ENCODE measurements at places on chromosomes 3 and 15. TPM values are rescaled to one million over a fixed set of nuclear protein-coding genes. Genes with fewer than 3 reads are reported as not detected.

TRPM1 gene
- under 0.01 TPM for total RNA-seq

C3orf33 gene
- total RNA-seq = 7.8 TPM

TIGIT gene
- total RNA-seq = under 0.01 TPM

SAMD7 gene
- total RNA-seq = not detected

PLA2G4D gene
- not detected for total RNA-seq

CCDC54 gene
- total RNA-seq = not detected

INKA1 gene
- 11.0 TPM for total RNA-seq

RAB27A gene
- total RNA-seq = 7.8 TPM

BFSP2 gene
- not detected for total RNA-seq

TAGLN3 gene
- not detected for total RNA-seq

CACNA2D2 gene
- not detected for total RNA-seq

COPG1 gene
- 402 TPM for total RNA-seq

HCLS1 gene
- total RNA-seq = 4.8 TPM

KIF15 gene
- 9.9 TPM for total RNA-seq

CA12 gene
- 8.1 TPM for total RNA-seq

KLF15 gene
- 0.32 TPM for total RNA-seq

BUB1B gene
- total RNA-seq = 19.9 TPM

ITGA11 gene
- total RNA-seq = 159 TPM

MRPS22 gene
- 98.2 TPM for total RNA-seq

RYR3 gene
- not detected for total RNA-seq

TUSC7 gene
- total RNA-seq = not detected

GP9 gene
- total RNA-seq = not detected

SPATA12 gene
- not detected for total RNA-seq

INSYN1 gene
- total RNA-seq = under 0.01 TPM

RAB6B gene
- total RNA-seq = 0.86 TPM

GOLGA8M gene
- total RNA-seq = 1.3 TPM

UROC1 gene
- under 0.01 TPM for total RNA-seq

DZIP1L gene
- 51.5 TPM for total RNA-seq

IQGAP1 gene
- total RNA-seq = 297 TPM

DAZL gene
- not detected for total RNA-seq

LMLN gene
- total RNA-seq = 6.5 TPM

All from fibroblast of villous mesenchyme (primary cell).